ENCODE measurements at places on chromosomes 11 and 22. TPM values are rescaled to one million over a fixed set of nuclear protein-coding genes. Genes with fewer than 3 reads are reported as not detected.

The KRTAP5-11 gene
- not detected for polyA plus RNA-seq

The CEP126 gene
- polyA plus RNA-seq = 0.21 TPM

The SEPTIN3 gene
- polyA plus RNA-seq = not detected

The NLRP14 gene
- polyA plus RNA-seq = not detected

The FAM180B gene
- not detected for polyA plus RNA-seq

The NXPE2 gene
- not detected for polyA plus RNA-seq

The CCDC188 gene
- not detected for polyA plus RNA-seq

The PAMR1 gene
- polyA plus RNA-seq = not detected

The GRIA4 gene
- not detected for polyA plus RNA-seq

The GRM5 gene
- not detected for polyA plus RNA-seq

The GPHA2 gene
- polyA plus RNA-seq = not detected

The CD6 gene
- polyA plus RNA-seq = 12.2 TPM

The IGLL5 gene
- polyA plus RNA-seq = 345 TPM

The NCAM1 gene
- not detected for polyA plus RNA-seq

The RABL2B gene
- polyA plus RNA-seq = 26.3 TPM

The UFD1 gene
- polyA plus RNA-seq = 107 TPM

The IFITM10 gene
- polyA plus RNA-seq = not detected

The PKDREJ gene
- polyA plus RNA-seq = 0.05 TPM

The NFAM1 gene
- polyA plus RNA-seq = 0.47 TPM

The MRGPRX3 gene
- polyA plus RNA-seq = not detected

The CLCF1 gene
- polyA plus RNA-seq = 10.4 TPM

The ALKBH3 gene
- polyA plus RNA-seq = 38.4 TPM

The SULT4A1 gene
- polyA plus RNA-seq = not detected

The APOA5 gene
- polyA plus RNA-seq = not detected

The TNNT3 gene
- polyA plus RNA-seq = not detected

The TYR gene
- not detected for polyA plus RNA-seq

The ZNF202 gene
- polyA plus RNA-seq = 6.3 TPM

The OR51B5 gene
- polyA plus RNA-seq = not detected

The GLB1L2 gene
- polyA plus RNA-seq = 0.09 TPM

The ADAMTS15 gene
- polyA plus RNA-seq = not detected

The OR8G5 gene
- not detected for polyA plus RNA-seq

The RIMBP3C gene
- polyA plus RNA-seq = 0.21 TPM

The PLAAT3 gene
- polyA plus RNA-seq = 0.21 TPM

The FAT3 gene
- not detected for polyA plus RNA-seq

The DCDC1 gene
- polyA plus RNA-seq = not detected

The SPON1 gene
- 1.1 TPM for polyA plus RNA-seq

The HOATZ gene
- not detected for polyA plus RNA-seq

The MMP13 gene
- polyA plus RNA-seq = not detected

The TRIM51 gene
- polyA plus RNA-seq = not detected

The NRIP3 gene
- polyA plus RNA-seq = 0.40 TPM

The OR2AG2 gene
- not detected for polyA plus RNA-seq

The WNT7B gene
- polyA plus RNA-seq = not detected

The CLP1 gene
- polyA plus RNA-seq = 16.4 TPM

The CABP7 gene
- polyA plus RNA-seq = not detected

The C22orf42 gene
- polyA plus RNA-seq = not detected

The PATE2 gene
- not detected for polyA plus RNA-seq

The BBOX1 gene
- polyA plus RNA-seq = not detected

The TRAF6 gene
- polyA plus RNA-seq = 16.2 TPM
